CD4-positive, alpha-beta T cell treated with Interferon gamma for 1 hour (primary cell): ENCODE measurements at places on chromosomes 16 and 17.

DNA sequence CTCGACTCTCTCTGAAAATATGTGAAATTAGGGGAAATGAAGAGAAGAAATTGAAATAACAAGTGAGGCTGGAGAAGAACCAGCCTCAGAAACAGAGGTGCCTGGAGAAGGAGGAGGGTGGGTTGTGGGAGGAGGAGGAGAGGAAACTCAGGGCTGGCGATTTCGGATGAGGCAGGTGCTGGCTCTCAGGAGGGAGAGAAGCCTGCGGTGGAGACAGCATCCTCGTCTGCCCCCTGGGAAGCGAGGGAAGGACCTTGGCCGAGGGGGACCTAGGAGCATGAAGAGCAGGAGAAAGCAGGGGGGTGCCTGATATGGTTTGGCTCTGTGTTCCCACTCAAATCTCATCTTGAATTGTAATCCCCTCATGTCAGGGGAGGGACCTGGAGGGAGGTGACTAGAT is 264.7 kb upstream of the TNRC6C start:
- DNase-seq, result no peak

DNA sequence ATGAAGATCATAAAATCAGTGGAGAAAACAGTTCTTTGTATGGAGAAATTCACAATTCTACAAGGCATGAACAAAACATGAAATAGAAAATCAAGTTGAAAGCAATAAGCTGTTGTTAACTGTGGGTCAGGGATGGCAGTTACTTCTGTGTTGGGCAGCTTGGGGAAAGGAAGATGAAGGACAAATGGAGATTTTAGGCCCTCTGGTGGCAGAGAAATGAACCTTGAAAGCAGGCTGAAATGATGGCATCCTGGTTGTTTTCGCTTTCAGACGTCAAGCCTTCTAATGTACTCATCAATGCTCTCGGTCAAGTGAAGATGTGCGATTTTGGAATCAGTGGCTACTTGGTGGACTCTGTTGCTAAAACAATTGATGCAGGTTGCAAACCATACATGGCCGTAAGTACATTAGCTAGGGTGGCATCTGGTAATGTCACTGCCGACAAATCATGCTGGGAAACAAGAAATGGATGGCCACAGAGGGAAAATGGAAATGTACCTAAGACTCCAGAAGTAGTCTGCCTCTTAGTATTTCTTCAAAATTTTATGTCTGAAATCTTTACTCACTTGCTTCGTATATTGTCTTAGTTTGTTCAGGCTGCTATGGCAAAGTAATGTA is 108.9 kb downstream of the MAP2K6 start:
- DNase-seq, result no peak

- DNase-seq, result no peak
These were observed 177.2 kb downstream of the CDH8 start for GRCh38 chr16:61858988-61859387.

GRCh38 chr16:84499638-84500037 is 4.8 kb downstream of the MEAK7 start:
- DNase-seq, result no peak

- no peak for DNase-seq
These were observed 579.3 kb downstream of the TOX3 start for GRCh38 chr16:51967646-51968045.

DNA sequence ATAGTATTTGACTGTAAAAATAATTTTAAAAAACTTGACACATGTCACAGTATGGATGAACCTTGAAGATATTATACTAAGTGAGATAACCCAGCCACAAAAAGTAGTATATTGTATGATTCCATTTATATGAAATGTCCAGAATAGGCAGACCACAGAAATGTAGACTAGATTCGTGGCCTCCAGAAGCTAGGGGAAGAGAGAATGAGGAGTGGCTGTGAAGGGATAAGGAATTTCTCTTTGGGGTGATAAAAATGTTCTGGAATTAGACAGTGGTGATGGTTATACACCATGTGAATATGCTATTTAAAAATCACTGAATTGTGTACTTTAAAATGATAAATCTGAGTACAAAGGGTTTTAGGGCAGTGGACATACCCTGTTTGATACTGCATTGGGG is 253.1 kb upstream of the DYNLRB2 start:
- no peak for DNase-seq
